ENCODE measurements at places on chromosomes 2 and 18.

DNA sequence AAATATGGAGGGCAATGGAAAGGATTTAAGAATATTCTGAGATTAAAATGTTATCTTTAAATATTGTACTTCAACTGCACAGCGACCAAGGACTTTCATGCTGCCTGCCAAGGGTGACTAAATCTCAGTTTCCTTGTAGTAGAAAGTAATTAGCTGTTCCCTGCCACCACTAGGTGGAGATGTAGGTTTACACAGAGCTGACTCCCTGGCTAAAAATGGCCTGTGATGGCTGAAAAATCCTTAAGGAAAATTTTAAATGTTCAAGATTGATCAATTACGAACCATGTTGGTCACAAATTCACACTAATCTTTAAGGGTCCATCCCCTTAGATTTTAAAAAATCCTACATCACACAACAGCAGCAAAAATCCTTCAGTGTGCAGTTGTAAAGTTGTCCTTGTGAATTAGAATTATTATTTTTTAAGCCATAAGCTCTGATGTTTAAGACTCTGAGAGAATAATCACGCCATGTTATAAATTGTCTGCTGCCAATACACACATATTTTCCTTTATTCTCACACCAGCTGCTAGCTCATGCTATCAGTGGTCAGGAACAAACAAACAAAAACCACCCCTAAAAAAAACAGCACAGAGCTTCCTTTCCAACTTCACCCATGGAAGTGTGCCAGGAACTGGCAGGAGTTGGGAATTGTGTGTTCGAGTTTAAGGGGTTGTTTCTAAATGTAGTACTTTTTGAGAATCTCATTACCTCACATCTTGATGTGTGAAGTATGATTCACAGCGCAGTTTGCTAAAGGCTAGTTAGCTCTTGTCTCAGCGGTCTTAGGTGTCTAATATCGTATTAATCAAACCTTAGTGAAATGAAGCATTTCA is 399.8 kb downstream of the TMEM182 start:
- H3K4me1 ChIP-seq: no peaks in the 10 kb centered on the region
- no peaks in the 10 kb centered on the region for H3K36me3 ChIP-seq

GRCh38 chr18:62838475-62839098 is 123.2 kb downstream of the PHLPP1 start:
- no peak for DNase-seq
- no peak overlapping the region for H3K4me3 ChIP-seq
- H3K4me1 ChIP-seq: peaks cover 4% of the 10 kb centered on the region
- H3K27ac ChIP-seq: no peak overlapping the region
- no peaks in the 10 kb centered on the region for H3K27me3 ChIP-seq

DNA sequence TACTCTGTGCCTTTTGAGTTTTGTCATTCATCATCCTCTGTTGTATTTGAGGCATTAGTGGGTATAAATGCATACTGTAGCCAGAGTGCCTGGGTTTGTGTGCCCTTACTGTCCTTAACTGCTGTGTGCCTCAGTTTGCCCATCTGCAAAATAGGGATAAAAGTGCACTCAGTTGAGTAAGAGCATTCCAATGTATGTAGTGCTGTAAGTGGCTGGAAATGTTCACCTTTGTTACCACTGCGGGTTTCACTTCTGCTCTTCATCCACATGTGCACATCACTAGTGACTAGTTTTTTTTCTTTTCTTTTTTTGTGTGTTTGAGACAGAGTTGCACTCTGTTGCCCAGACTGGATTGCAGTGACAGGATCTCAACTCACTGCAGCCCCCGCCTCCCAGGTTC is 39.9 kb downstream of the PLEKHB2 start:
- H3K27me3 ChIP-seq: no peaks in the 10 kb centered on the region
- H3K36me3 ChIP-seq: peaks cover 7% of the 10 kb centered on the region
- H3K27ac ChIP-seq: no peak overlapping the region
- DNase-seq: no peak

GRCh38 chr2:105261061-105261460 is 19.5 kb downstream of the GPR45 start:
- H3K36me3 ChIP-seq: peaks cover 41% of the 10 kb centered on the region
- H3K27ac ChIP-seq: no peak overlapping the region
- H3K27me3 ChIP-seq: no peaks in the 10 kb centered on the region
- H3K4me3 ChIP-seq: no peak overlapping the region
- DNase-seq: no peak
- H3K4me1 ChIP-seq: no peaks in the 10 kb centered on the region

DNA sequence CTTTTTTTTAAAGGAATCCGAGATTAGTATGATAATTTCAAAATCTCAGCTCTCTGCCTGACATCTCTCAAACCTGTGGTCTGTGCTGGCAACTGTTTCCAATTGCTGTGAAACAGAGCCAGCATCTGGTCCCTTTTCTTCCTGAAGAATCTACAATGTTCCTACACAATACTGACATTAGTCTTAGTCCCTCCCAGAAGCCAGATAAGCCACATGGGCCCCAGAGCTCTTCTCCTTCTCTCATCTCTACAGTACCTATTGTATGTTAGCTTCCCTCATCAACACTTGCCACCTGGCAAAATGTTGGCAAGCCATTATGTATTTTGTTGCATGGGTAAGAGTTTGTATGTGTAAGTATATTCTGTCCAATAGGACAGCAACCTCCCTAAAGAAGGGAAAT is 62.9 kb upstream of the CDKL4 start:
- no peaks in the 10 kb centered on the region for H3K36me3 ChIP-seq
- no peaks in the 10 kb centered on the region for H3K4me1 ChIP-seq
- no peak for DNase-seq
- no peak overlapping the region for H3K27ac ChIP-seq

DNA sequence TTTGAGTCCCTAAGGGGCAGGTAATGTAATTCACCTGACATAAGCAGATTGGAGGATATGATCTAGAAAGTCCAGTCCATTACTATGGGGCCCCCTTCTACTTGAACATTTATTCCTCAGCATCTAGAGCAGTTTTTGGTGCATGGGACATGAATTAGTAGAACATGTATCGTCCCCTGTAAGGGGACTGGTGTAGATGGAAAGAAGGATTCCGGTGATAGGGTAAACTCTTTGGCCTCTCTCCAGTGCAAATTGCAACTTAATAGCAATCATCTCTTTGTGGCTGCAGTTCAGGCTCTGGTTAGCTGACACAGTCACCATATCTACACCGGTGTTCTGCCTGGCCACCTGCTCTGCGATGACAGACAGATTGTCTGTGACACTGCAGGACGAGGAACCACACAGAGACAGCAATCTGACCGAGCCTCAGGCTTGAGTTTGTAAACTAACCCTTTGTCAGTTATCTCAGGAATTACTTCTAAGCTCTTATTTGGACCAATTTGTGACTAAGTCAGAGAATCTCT is 6.4 kb upstream of the SLC8A1 start:
- no peaks in the 10 kb centered on the region for H3K36me3 ChIP-seq
- H3K4me3 ChIP-seq: no peak overlapping the region
- H3K4me1 ChIP-seq: no peaks in the 10 kb centered on the region
- no peaks in the 10 kb centered on the region for H3K27me3 ChIP-seq
- no peak for DNase-seq

Measured in esophagus squamous epithelium (tissue), 5 donors.